AG08396 (cell line): ENCODE measurements at places on chromosomes 13 and 19.

- DNase-seq, result no peak
These were observed 28.8 kb downstream of the ZNF333 start for GRCh38 chr19:14718522-14719116.

DNA sequence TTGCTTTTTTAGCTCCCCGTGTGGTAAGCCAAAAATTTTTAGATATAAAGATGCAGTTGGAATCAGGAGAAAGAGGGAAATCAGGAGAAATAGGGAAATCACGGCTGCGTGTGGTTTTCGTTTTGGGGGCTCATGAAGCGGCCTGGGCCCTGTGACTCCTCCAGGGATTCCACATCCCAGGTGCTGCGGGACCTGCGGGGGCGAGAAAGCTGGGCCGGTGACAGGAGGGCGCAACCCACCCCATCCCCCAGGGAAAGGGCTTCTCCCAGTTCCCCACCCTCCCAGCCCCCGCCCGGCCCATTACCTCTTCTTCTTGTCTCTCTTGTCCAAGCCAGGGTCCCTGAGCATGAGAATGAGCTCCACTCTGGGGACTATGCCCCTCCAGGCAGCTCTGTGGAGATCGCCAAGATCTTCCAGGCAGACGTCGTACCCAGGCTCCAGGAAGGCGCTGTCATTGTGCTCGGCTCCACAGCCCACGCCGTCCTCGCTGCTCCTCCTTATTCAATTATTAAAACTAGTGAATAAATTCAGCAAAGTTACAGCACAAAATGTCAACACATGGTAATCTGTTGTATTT is 111.0 kb downstream of the MRPL57 start:
- DNase-seq, result no peak

- no peak for DNase-seq
These were observed 6.0 kb upstream of the ZNF614 start for GRCh38 chr19:52034051-52034728.

DNA sequence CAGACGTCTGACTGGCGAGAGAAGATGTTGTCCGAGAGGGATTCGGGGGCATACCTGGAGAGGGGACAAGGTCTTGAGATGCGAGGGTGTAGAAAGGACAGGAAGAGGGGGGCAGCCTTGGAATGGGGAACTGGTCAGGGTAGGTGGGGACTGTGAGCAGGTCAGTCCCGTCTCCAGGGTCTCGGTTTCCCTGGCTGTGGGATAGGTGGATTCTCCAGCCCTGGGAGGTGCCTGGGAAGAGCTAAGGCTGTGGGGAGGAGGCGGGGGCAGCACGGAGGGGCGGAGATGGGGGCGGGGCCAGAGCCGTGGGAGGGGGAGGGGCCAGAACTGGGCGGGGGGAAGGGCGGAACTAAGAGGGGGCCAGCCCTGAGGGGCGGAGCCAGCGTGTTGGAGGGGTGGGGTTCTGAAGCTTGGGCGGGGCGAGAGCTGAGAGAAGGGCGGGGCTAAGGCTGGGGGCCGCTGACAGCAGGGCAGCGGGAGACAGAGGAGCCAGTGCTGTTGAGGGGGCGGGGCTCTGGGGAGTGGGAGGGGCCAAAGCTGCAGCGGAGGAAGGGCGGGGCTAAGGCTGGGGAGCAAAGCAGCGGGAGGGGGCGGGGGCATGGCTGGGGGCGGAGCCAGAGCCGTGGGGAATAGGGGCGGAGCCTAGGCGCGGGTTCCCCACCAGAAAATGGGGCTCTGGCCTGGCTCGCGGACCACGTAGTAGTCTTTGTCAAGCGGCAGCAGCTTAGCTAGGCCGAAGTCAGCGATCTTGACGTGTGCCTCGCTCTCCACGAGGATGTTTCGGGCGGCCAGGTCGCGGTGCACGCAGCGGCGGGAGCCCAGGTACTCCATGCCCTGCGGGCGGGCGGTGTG is 9.5 kb upstream of the INSL3 start:
- DNase-seq, result peak; percentile 93

GRCh38 chr19:43462785-43463380 is 2.5 kb downstream of the LYPD3 start:
- no peak for DNase-seq

GRCh38 chr19:7868671-7869452 is 5.3 kb downstream of the PRR36 start:
- DNase-seq, result peak; percentile 88

- DNase-seq, result no peak
These were observed 46.3 kb downstream of the IRS2 start for GRCh38 chr13:109740121-109740520.

DNA sequence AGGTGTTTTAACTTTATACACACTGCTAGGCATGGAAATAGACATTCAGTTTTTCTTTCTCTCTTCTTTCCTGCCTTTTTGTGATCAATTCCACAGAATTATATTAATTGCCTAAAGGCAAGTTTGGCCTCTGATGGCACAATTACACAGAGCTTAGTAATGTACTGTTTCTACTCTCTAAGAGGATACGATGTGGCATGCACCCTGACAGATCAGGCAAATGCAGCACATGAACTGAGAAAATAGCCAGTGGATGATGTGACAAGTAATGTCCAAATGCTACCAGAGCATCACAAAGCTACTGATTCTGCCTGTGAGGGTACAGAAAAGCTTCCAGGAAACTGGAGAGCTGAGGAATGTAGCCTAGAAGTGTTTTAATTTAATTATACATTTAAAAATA is 233.8 kb upstream of the PRR20A start:
- no peak for DNase-seq

- DNase-seq, result peak; percentile 51
These were observed at the start of gene SPTBN4 for GRCh38 chr19:40466985-40467734. SPTBN4 (plus strand) TSS chr19:40467001; CDS start chr19:40472622, 5,621 bp downstream.

- DNase-seq, result no peak
These were observed 83.2 kb upstream of the WASF3 start for GRCh38 chr13:26474286-26474685.

DNA sequence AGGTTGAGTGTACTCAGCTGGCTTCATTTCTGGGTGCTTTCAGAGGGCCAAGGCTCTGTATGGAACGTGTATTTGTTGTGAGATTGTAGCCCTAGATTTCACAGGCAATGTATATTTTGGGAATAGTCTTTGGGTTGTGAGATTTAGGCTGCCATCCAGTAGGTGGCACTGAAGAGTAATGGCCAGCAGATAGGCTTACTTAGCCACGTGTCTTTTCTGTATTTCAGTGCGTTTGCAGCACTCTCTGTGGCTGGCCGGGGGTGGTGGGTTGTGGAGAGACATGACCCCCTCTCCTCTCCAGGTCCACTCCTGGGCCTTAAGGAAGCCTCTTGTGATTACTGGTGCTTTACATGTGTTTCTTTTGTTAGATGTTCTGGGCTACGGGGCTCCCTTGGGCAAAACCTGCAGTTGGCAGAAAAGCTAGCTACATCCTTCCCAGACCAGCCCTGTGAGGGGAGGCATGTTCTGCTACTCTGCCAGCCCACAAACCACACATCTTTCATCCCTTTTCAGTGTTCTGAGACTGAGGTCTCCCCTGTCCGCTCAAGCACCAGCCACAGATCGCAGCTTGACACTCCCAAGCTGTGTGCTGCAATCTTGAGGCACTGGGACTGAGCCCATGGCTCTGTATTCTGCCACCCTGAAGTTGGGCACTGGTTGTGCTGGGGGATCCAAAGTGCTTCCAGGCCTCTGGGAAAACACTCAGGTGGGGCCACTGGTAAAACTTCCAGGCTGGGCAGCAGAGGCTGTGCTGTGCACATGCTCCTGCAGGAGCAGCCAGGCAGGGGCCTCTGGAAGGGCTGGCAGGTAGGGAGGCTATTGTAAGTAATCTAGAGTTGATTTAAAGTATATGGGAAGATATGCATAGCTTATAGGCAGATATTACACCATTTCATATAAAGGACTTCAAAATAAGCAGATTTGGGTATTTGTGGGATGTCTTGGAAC is 1096.8 kb upstream of the PCDH20 start:
- no peak for DNase-seq
